ENCODE measurements at places on chromosomes 7 and 10.

GRCh38 chr7:88692493-88692892 is 67.0 kb upstream of the ZNF804B start:
- DNase-seq = no peak

GRCh38 chr10:576130-576465 is 113.4 kb downstream of the DIP2C start:
- no peak for DNase-seq

GRCh38 chr7:152419473-152420429 is 16.1 kb downstream of the KMT2C start:
- DNase-seq = no peak

DNA sequence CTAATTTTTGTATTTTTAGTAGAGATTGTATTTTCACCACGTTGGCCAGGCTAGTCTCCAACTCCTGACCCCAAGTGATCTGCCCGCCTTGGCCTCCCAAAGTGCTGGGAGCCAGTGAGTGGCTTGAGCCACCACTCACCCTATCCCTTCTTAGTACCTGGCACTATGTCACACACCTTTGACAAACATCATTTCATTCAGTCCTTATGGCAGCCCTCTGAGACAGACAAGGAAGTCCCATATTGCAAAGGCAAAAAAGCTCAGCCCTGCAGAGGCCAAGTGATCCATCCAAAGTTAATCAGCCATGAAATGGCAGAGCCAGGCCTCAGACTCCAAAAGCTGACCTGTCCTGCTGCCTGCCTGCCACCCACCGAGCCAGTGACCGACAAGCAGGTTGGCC is 39.9 kb upstream of the ECHDC3 start:
- DNase-seq = no peak

GRCh38 chr10:132255489-132256344 is 52.0 kb downstream of the STK32C start:
- DNase-seq = no peak

DNA sequence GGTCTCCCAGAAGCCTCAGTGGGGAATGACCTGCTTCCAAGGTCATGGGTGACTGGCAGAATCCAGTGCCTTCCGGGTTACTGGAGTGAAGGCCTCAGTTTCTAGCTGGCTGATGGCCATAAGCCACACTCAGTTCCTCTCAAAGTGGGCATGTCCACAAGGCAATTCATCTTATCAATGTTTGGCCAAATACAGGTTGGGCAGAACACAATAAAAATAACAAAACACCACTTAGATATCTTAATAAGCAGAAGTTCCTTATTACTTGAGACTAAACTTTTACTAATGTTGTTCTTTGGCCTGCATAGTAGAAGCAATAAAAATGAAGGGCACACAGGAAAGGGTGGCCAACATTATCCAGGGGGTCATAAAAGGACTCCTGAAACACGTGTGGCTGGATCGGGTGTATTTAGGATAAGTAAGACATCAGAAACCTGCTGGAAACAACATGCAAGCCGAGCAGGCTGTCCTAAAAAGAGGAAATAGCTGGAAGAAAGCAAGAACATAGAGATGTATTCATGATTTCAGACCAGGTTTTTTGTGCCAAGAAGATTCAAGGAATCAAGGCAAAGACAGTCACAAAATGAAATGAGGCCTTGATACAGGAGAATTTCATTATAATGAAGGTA is 19.6 kb upstream of the AKR1C2 start:
- DNase-seq = no peak

DNA sequence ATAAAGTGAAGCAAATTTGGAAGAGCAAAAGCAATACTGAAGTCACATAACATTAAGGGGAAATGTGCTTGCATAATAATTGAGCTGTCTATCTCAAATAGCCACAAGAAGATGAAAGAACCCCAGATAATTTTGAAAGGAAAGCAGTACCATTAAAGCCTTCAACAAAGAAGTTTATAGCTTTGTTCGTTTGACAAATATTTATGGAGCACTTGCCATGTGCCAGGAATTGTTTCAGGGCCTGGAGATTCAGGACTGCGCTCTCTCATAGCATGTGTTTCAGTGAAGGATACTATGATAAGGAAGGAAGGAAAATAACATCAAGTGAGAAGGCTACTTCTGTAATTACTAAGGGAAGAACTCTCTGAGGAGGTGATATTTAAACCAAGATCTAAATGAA is 212.3 kb upstream of the CSTF2T start:
- no peak for DNase-seq

GRCh38 chr7:23713285-23714149 is 3.5 kb downstream of the STK31 start:
- DNase-seq = no peak

- peak; percentile 19 for DNase-seq
Observed at GRCh38 chr10:73494877-73495225, 973 bp downstream of the PPP3CB start.

GRCh38 chr10:120327675-120328074 is 129.4 kb upstream of the PLPP4 start:
- no peak for DNase-seq

DNA sequence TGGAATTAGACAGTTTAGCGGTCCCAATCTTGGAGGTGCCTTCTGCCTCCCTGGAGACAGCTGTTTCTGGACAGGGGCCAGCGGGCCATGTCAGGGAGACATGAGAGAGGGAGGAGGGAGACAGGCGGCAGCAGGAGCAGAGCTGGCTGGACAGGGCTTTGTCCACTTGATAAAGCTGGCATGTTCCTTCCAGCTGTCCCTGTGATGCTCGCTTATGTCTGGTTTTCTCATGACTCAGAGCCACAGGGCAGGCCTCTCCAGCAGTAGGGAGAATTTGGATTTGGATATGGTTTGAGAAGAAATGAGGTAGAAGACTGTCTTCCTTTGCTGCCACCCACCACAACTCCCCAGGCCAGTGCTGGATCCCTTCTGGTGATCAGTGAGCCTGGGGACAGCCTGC is 51.7 kb upstream of the SORCS3 start:
- DNase-seq = no peak

GRCh38 chr7:17183630-17184328 is 114.7 kb upstream of the AHR start:
- no peak for DNase-seq

DNA sequence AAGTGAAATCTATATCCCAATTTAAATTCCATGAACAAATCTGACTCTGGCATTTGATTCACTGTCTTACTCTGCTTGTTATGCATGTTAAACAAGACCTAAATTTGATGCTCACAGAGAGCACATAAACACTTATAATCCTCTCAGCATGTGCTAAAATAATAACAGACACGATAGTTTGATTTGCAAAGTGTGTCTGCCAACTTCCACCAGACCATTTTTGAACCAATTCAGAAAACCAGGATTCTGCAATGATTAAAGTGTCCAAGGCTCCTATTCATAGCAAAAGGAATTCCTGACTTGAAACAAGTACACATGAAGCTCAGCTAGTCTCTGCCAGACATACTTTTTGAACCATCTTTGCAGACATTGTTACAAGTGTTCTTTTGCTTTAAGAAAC is 11.2 kb downstream of the RBM20 start:
- DNase-seq = no peak

GRCh38 chr10:124601016-124601415 is 139.4 kb downstream of the LHPP start:
- DNase-seq = no peak

DNA sequence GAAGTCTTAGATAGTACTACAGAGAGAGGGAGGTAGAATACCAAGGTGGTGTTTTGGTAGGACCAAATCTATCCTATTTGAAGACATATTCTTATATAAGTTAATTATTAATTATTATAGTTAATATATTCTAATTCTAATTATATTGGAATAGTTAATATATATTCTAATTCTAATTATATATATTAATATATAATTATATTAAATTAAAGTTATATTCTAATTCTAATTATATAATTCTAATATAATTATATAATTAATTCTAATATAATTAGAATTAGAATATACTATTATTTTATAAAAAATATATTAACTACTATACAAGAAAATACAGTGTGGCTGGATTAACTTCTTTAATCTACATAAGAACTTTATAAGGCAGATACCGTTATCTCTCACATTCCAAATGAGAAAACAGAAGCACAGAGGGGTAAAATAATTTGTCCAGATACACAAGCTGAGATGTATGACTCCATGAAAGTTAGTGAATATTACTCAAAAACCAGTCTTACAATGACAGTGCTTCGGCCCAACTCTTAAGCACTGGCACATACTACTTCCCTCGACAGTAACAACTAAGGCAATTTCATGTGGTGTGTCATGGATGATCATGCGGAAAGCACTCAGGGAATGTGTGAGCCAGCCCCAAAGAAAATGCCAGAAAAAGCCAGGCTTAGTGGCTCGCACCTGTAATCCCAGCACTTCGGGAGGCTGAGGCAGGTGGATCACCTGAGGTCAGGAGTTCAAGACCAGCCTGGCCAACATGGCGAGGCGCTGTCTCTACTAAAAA is 42.6 kb downstream of the TYW1B start:
- no peak for DNase-seq

DNA sequence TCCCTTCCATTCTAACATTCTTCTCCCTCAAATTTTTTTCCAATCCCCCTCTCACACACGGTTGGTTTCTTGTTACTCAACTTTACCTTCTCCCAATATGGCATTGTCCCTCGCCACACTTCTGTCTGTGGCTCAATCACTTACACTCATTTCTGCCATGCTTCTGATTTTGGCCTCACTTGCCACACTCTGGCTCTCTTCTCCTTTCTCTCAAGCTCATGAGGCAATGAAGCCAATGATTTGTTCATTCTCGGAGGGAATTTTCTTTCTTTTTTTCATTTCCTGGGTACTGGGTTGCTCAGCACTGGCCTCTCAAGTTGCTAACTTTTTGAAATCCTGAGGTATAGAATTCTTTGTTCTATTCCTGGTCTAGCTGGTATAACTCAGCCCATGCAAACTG is 4.0 kb upstream of the MYOZ1 start:
- no peak for DNase-seq

DNA sequence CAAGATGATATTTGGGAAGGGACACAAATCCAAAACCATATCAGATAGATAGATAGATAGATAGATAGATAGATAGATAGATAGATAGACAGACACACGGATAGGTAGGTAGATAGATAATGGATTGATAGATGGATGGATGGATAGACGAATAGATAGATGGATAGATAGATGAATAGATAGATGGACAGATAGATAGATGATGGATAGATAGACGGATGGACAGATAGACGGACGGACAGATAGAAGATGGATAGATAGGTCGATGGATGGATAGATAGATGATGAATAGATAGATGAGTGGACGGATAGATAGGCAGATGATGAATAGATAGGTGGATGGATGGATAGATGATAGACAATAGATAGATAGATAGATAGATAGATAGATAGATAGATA is 39.8 kb downstream of the NPTX2 start:
- no peak for DNase-seq

- DNase-seq = no peak
Observed at GRCh38 chr7:66974986-66975590, 20.3 kb downstream of the SBDS start.

- DNase-seq = no peak
Observed at GRCh38 chr7:128932862-128933179, 4.9 kb upstream of the IRF5 start.

DNA sequence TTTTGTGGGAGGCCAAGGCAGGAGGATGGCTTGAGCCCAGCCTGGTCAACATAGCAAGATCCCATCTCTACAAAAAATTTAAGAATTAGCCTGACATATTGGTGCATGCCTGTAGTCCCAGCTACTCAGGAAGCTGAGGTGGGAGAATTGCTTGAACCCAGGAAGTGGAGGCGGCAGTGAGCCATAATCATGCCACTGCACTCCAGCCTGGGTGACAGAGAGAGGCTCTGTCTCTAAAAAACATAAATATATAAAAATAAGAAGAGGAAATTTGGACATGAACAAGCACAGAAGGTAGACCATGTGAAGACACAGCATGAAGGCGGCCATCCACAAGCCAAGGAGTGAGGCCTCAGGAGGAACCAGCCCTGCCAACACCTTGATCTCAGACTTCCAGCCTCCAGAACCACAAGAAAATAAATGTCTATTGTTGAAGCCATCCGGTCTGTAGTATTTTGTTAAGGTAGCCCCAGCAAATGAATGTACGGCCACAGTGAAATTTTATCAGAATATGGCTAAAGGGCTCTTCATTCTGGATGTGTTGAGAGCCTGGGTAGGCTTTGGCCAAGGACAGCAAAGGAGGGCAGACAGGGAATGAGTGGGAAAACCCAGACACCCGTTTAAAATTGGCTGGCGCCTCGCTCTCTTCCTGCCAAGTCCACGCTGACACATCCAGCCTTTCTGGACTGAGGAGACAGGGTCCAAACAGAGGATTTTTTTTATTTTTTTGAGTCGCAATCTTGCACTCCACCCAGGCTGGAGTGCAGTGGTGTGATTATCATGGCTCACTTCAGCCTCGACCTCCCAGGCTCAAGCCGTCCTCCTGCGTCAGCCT is 12.9 kb upstream of the GRID2IP start:
- DNase-seq = no peak

- no peak for DNase-seq
Observed at GRCh38 chr10:69748621-69749020, 53.1 kb upstream of the COL13A1 start.

DNA sequence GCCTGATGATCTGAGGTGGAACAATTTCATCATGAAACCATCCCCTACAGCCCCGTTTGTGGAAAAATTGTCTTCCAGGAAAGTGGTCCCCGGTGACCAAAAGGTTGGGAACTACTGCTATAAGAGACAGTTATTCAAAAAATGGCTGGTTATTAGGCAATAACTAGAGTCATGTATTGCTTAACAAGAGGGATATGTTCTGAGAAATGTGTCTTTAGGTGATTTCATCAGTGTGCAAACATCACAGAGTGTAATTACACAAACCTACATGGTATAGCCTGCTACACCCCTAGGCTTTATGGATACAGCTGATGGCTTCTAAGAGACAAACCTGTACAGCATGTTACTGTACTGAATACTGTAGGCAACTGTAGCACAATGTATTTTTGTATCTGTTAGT is 71.3 kb upstream of the CSTF2T start:
- DNase-seq = no peak

GRCh38 chr7:135933509-135934188 is 43.5 kb downstream of the MTPN start:
- DNase-seq = no peak

DNA sequence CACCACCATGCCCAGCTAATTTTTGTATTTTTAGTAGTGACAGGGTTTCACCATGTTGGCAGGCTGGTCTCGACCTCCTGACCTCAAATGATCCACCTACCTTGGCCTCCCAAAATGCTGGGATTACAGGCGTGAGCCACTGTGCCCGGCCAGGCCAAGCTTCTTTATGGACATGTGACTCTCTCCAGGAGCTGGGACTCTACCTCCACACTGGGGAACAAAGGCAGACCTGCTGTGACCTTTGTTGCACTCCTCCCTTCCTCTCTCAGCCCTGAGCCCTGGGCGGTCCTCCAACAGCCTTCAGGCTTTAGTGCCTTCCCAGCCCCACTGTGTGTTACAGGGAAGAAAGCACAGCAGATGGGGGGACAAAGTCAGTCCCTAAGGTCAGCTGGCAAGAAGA is 55.0 kb upstream of the DUSP5 start:
- DNase-seq = no peak

- no peak for DNase-seq
Observed at GRCh38 chr10:13820119-13820963, 233.6 kb downstream of the PRPF18 start.

All from GM13976 (cell line).